NCI-H2081 (cell line): ENCODE measurements at places on chromosomes 1 and 21.
A peak's percentile ranks its signal among the peaks of the same experiment; 100 is the strongest.

DNA sequence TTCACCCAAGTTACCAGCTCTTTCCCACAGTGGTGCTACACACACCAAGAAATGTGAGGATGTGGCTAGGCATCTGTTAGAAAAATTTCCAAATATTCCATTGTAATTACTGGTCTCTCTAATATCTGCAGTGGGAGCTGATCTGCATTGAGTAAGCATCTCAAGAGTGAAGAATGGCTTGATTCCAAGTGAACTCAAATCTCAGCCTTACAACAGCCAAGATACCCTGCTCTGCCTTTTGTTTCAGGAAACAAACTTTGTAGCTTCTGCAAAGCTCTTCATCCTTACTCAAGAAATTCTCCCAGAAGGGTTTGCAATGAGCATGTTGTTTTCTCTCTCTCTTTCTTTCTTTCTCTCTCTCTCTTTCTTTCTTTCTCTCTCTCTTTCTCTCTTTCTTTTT is 181.1 kb downstream of the FCRL5 start:
- DNase-seq: no peak

DNA sequence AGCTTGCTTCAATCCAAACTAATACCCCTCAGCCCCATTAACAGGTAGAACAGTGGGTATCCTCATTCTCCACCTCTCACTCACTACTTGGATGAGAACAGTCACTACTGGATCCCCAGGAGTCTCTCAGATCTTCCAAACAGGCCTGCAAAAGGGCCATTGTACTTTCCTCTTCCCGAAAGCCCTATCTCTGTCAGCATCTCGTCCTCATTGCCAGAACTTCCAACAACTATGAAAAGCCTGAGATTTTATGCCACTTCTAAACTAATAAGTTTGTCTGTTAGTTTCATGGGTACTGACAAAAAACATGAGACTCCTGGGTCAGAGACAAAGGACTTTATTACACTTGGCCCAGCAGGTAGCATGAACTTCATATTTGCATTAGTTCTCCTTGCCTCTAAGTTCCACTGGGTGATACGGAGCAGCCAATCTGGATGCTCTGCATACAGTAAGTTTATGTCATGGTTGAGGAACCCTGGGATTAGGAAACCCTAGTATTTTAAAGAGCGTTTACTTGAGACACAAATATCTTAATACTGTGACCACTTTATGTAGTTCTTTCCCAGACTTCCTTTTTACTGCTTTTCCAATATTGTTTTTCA is 38.1 kb downstream of the VANGL2 start:
- DNase-seq: no peak

- DNase-seq: no peak
Measured at GRCh38 chr1:44636083-44636687, 38.1 kb downstream of the TMEM53 start.

- DNase-seq: no peak
Measured at GRCh38 chr1:195236991-195237889, 1371.0 kb downstream of the KCNT2 start.

DNA sequence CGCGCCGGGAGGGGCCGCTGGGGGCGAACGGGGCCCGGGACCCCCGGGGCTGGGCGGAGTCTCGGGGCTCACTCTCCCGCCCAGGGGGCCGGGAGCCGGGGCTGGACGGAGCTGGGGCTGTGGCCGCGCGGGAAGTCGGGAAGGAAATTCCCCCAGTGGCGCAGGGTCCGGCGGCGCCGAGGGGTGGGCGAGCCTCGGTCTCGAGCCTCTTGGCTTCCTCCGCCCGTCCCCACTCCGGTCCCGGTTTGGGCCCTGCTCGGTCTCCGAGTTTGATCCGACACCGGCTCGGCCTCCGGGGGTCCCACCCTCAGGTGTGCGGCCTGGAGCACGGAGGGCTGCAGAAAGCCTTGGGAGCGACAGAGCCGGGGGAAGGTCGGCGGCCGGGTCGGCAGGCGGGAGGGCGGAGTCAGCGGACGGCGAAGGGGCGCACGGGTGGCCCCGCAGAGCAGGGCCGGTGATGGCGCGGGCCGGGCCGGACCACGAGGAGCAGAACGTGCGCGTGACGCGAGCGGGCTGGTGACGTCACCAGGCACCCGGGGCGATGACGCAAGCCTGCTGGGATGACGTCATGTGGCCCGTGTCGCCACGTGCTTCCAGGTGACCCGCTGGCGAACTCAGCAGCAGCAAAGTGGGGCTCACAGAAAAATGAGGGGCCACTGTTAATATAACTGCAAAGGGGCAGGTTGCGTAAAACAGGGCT is 610 bp upstream of the HES4 start:
- no peak for DNase-seq

DNA sequence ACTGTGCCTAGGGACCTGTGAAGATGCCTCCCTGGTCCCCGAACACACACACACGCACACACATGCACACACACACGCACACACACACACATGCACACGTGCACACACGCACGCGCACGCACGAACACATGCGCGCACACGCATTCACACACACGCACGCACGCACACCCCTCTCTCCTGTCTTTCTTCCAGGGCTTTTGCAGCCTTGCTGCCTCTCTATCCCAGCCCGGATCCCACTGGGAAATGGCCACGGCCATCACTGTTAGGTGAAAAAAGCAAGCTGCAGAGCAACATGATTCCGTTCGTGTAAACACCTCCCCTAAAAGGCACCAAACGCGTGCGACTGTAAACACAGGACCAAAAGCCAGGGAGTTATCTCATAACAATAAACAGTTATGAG is 39.7 kb downstream of the NKAIN1 start:
- no peak for DNase-seq

DNA sequence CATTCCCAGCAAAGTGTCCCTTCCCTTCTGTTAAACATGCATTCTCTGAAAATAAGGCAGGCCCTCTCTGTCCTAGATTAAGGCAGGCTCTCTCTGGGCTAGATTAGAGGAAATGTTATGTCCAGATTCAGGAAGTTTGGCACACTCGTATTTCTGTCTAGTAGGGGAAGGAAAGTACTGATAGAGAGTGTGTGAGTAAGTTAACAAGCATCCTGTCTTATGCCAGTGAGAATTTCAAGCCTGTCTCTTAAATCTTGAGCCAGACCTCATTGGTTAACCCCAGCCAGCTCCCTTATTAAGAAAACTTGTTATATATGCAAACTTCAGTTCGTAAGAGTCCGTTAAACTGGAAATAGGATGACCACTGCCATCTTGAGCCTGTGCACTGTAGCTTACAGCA is 31.6 kb downstream of the IGSF5 start:
- no peak for DNase-seq

- no peak for DNase-seq
Measured at GRCh38 chr1:221644145-221644448, 97.8 kb downstream of the DUSP10 start.

GRCh38 chr21:38651570-38651969 is 153.3 kb upstream of the ERG start:
- DNase-seq: no peak

DNA sequence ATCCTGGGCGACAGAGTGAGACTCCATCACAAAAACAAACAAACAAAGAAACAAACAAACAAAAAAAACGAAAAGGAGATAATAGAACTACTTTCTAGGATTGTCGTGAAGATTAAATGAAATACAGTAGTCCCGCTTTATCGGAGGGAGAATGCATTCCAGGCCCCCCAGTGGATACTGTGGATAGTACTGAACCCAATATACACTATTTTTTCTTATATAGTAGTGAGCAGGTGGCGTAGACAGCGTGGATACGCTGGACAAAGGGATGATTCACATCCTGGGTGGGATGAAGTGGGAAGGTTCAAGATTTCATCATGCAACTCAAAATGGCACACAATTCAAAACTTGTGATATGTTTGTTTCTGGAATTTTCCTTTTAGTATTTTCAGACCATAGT is 8.0 kb downstream of the SLC35F3 start:
- no peak for DNase-seq

- DNase-seq: no peak
Measured at GRCh38 chr1:226335661-226336060, 26.7 kb upstream of the LIN9 start.

GRCh38 chr21:25689226-25689625 is 45.5 kb downstream of the ATP5PF start:
- DNase-seq: no peak

- DNase-seq: no peak
Measured at GRCh38 chr1:117810553-117810952, 118.9 kb downstream of the GDAP2 start.

DNA sequence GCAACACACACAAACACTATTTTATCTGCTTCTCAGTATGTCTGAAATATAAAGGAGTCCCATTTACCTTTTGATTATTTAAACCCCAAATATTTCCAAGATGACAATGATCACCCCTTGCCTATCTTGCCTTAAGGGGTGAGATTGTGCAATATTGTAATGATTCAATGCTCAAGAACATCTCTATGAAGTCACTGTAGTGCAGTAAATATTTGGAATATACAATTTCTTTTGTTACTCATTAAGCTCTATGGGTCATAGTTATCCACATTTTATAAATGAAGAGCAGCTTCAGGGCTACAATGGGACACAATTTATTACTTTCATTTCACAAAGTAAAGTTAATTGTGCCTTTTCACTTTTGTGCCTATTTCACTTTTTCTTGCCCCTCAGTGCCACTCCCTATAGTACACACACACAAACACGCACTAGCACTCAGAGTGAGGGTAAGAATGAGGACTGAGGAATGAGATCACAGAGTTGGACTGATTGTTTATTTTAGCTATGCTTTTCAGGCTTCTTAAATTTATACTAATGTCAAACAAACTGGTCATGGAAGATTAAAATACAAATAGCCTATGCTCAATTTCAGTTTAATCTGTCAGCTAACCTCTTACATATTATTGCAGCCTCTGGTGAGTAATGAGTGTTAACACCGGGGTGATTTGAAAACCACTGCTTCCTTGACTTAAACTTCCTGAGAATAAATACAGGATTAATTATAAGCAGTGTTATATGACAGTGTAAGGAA is 521.0 kb upstream of the B3GALT2 start:
- DNase-seq: no peak

DNA sequence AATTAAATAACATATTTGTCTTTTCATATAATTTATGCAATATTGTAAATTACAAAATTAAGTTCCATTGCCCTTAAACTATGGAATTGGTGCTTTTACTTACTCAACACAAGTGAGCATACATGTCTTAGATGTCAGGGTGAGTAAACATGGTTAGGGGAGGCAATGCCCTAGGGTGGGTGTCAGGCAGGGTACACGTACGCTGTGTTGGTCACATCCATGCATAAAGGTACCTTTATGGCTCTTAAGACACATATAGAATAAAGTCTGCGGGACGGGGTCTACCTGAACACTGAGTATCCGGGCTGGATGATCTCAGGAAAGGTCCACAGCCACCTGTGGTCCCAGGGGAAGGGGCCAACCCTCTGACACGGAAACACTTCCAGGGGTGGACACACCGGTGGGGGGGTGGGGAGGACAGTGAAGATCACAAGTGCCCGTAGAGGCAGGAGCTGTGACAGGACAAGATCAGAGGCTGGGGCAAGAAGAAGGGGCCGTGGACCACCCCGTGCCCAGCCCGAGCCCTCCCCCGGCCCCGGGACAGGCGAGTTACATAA is 720 bp downstream of the LIN9 start:
- peak; percentile 55 for DNase-seq

- DNase-seq: no peak
Measured at GRCh38 chr1:101119289-101119688, 93.7 kb upstream of the DPH5 start.

DNA sequence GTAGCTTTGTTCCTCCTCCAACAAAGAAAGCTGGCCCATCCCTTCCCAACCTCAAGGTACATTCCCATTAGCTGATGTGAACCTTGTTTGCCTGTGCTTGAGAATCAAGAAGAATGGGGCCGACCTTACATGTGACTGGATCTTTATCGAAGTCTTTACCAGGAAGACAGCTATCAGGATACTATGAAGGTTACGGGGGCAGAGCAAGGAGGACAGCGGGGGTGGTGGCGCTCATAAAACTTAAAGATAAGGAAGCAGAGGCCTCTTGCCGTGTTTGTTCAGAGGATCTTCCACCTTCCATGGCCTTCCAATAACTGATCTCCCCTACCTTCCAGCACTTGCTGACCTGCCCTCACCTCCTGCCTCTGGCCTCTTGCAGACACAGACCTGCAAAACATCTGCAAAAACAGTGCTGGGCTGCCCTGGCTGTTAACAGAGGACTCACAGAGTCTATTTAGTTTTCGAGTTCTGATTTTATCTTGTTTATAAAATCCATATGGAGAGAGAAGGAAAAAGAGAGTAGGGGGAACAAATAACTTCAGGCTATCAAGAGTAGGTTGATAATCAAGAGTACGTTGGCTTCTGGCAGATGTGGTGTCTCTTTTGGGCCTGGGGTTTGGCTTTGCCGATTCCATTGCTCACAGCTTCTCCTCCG is 198.0 kb downstream of the HUNK start:
- DNase-seq: no peak

- no peak for DNase-seq
Measured at GRCh38 chr1:226325178-226325577, 16.2 kb upstream of the LIN9 start.

GRCh38 chr1:41640756-41641474 is 156.4 kb upstream of the EDN2 start:
- no peak for DNase-seq

- no peak for DNase-seq
Measured at GRCh38 chr1:165612062-165612461, 19.0 kb upstream of the MGST3 start.

DNA sequence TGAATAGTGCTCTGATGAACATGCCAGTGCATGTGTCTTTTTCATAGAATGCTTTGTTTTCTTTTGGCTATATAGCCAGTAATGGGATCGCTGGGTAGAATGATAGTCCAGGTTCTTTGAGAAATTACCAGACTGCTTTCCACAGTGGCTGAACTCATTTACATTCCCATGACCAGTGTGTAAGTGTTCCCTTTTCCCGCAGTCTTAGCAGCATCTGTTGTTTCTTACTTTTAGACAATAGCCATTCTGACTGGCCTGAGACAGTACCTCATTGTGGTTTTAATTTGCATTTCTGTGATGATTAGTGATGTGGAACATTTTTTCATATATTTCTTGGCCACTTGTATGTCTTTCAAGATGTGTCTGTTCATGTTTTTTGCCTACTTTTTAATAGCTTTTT is 784.5 kb downstream of the USP25 start:
- DNase-seq: no peak

DNA sequence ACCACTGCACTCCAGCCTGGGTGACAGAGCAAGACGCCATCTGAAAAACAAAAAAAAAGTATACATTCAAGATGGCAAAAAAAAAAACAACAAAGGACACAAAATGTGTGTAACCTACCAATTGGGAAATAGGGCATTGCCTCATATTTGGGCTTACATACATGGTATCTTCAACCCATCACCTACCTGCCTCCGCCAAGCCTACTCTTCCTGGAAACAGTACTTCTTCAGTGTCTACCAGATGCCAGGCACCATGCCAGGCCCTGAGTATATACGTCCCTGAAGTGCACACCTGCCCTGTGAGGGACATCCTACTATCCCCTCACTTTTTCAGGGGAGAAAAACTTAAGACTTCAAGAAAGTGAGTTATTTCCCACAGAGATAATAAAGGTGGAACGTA is 160.2 kb downstream of the TOMM20 start:
- DNase-seq: no peak

DNA sequence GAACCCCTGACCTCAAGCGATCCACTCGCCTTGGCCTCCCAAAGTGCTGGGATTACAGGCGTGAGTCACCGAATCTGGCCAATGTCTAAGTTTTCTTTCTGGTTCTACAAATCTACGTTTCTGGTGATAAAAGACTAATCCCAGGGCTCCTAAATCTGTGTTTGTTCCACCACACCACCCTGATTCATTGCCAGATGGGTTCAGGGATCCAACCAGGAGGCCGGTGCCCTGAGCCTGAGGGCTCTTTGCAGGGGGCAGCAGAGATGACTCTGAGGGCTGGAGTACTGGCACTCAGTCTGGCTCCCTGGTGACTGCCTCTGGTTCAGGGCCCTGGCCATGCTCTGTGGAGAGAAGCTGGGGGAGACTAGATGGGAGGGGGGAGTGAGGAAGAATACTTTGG is 10.5 kb upstream of the OPRD1 start:
- DNase-seq: no peak
